ENCODE measurements at places on chromosomes 5 and 9.
A peak's percentile ranks its signal among the peaks of the same experiment; 100 is the strongest.

DNA sequence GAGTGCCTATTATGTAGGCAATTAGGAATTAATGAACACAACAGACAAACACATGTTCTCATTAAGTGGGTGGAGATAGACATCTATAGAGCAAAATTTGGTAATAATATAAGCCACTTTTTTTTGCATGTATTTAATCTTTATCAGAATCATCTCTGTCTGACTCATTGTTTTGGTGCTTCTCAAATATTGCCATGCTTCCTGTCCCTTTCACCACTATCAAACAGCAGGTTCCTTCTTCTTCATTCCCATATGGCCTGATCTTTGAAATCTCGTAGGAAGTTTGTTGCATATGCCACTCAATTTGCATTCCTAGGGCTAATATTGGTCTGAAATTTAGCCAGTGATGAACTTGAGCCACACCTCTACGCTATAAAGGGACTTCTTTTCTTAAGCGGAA, 128.9 kb upstream of the SPEF2 start:
- DNase-seq: no peak

GRCh38 chr5:75337366-75338021, 474 bp downstream of the HMGCR start:
- DNase-seq: no peak

- peak; percentile 55 for DNase-seq
Observed at GRCh38 chr5:89769975-89770374, 639.6 kb downstream of the CETN3 start.

- DNase-seq: peak; percentile 36
Observed at GRCh38 chr9:116569111-116569510, 118.0 kb upstream of the TRIM32 start.

GRCh38 chr9:128355451-128355850, 15.1 kb downstream of the SLC27A4 start:
- no peak for DNase-seq

DNA sequence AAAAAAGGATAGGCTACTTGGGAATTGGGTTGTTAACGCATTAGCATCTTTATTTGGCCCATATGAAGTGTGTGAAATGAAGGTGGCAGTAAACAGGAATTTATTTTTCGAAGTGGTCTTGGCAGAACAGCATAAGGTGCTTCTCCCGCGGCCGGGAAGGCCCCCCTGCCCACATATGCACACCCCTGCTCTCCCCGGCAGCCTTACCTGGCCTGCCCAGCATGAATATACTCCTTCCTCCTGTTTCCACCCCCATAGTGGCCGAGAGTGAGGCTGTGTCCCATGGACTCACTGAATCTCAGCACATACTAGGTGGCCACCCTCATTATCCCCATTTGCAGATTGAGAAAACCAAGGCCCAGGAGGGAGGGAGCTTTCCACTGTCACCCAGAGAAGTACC, 54.0 kb upstream of the OLFM1 start:
- DNase-seq: no peak

DNA sequence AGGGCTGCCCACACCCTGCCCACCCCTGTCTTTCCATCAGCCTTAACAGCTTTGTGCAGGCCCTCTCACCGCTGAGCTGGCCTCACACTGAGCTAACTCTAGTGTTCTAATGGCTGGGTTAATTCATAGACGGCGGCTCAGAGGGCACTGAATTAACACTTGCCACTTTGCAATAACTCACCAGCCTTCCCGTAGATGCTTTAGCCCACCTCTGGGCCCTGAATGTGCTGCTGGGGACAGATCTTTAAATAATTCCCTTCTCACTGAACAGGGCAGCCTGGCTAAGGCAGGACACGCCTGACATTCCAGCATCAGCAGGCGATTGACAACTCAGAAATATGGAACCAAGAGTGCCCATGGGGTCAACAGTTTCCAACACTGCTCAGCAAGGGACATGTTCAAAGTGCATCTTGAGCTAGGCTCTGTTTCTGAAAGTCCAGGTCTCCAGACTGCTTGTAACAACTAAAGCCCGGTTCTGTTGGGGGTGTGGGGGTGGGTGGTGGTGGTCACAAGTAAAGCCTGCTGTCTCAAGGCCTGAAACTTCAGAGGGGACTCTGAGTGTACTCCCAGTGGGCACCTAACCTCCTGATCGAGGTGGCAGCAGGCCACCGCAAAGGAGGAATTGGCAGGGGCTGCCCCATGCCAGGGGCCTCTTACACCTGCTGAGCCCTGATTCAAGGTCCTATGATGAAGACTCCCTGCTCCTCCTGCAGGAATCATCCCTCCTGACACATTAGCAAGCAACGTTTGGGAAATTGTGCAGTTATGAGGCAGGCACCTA, 248.3 kb downstream of the FSTL4 start:
- DNase-seq: no peak

- DNase-seq: peak; percentile 16
Observed at GRCh38 chr9:107894572-107895261, 405.1 kb upstream of the KLF4 start.

DNA sequence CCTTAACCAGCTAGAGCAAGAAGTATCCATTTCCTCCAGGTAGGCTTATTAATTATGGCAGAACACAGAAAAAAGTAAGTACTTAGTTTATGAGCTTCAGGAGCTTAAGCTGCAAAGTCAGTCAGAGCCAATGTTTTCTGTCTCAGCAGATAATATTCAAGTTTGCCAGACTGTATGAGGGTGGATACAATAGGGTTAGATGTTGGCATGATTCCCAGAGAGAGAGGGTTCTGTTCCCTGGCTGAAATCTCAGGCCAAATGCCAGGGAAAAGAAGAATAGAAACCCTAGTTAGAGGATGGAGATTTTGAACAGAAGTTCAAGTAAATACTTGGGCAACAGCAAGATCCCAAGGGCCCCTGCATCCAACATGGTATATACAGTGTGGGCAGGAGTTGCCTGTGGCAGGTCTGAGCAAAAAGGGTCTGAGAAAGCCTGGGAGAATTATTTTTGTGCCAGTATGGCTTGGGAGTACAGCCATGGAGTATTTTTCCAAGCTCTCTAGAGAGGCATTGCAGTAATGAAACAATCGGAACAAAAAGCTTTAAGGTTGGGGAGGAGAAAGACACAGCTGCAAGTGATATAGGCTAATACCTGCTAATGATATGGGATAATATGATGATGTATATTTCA, 31.0 kb upstream of the ISOC1 start:
- no peak for DNase-seq

GRCh38 chr5:54387031-54387430, 68.5 kb upstream of the HSPB3 start:
- no peak for DNase-seq

DNA sequence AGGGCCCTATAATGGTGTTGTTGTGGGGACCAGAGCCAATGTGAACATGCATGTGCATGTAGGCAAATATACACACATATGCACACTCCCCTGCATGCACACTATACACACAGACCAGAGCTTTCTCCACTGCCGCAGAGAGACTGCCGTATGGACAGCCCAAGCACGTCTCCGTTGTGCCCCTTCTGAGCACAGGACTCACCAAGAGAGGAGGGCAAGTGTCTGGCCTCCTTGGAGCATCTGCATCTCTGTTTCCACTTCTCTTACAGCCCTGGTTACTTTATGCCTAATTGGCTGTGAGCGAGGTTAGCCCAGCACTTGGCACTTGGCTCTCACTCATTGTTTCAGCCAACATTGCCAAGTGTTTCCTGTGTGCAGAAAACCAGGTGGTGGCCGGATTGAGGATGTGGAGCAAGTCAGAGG, 30.4 kb downstream of the CSF2 start:
- no peak for DNase-seq

DNA sequence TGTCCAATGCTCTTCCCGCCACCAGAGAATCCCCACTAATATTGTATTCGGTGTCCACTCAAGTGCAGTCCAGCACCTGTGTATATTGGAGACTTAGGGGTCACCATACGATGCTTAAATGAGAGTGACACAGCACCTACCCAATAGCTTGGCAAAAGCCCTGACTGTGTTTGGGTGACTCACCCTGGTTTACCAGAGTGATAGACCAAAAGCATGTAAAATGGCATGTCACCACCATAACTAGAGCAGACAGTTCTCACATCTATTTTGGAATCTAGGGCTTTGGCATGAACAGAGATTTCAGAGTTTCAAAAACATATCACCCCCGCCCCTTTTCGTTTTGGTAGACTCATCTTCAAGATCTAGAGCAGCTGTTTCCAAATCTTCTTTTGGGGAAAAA, 217.3 kb upstream of the RASEF start:
- peak; percentile 4 for DNase-seq

GRCh38 chr5:54093081-54093492, 217.3 kb downstream of the ARL15 start:
- DNase-seq: no peak

GRCh38 chr5:57422993-57423392, 59.6 kb downstream of the ACTBL2 start:
- DNase-seq: no peak

DNA sequence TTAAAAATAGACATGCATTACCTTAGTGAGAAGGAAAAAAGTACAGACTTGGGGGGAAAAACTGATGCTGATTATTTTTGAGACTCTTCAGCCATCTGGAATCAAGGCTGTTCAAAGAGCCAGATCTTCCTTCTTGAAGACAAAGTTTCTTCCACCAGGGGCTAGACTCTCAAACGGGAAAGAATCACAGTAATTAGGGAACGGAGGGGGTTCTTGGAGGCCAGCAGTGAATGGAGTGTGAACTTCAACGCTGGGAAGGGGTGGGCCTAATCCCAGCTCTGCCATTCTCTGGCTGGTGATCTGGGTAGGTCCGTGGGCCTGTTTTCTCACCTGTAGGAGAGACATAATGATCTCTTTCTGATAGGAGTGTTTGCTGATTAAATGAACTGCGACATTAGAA, 21.1 kb upstream of the LHX2 start:
- DNase-seq: no peak

- DNase-seq: no peak
Observed at GRCh38 chr5:148760945-148761638, 65.3 kb upstream of the ADRB2 start.

DNA sequence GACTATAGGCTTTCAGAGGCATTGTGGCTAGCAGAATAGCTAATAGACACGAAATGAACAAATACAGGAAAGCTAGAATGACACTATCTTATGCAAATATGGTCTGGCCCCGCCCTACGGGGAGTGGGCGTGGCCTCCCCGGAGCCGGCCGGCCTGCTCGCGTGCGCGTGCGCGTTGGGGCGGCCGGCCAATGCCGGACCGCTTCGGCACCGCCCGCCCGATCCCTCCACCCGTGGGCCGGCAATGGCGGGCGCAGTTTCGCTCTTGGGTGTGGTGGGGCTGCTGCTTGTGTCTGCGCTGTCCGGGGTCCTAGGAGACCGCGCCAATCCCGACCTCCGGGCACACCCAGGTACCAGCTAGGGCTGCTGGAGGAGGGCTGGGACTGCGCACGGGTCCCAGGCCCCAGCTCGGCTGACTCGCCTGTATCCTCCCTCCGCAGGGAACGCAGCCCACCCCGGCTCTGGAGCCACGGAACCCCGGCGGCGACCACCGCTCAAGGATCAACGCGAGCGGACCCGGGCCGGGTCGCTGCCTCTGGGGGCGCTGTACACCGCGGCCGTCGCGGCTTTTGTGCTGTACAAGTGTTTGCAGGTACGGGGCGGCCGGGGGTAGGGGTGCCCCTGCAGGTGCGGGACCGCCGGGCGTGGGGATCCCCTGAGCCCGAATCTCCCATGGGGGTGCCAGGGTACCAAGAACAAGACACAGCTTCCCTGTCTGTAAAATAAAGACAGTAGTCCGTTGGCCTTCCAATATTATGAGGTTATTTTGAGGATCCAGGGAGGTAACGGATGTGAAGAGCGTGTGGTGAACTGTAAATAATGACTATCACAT, at the start of gene CCDC107:
TSS of gene CCDC107 (plus strand) at position 156 of the 831 bp plus-strand sequence. CDS start at position 244, 88 bp downstream.
- peak; percentile 86 for DNase-seq

GRCh38 chr5:137022043-137022442, 477.1 kb downstream of the SPOCK1 start:
- no peak for DNase-seq

GRCh38 chr5:112514111-112514510, 95.0 kb upstream of the EPB41L4A start:
- DNase-seq: no peak

DNA sequence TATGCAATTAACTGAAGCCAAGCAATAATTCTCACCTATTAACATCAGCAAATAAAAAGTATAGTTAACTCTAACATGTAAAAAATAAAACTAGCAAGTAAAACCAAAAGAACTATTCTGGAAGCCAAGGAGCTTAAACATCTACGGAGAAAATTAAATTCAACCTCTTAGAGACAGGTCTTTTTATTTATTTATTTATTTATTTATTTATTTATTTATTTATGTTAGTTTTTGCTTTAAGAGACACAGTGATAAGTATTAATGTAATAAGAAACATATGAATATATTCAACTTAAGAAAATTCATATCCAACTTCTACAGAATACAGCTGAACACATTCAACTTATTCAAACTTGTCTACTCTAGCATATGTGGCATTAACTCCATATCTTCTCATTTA, 472.1 kb upstream of the IZUMO3 start:
- DNase-seq: no peak

- DNase-seq: peak; percentile 57
Observed at GRCh38 chr5:113215401-113216060, 219.3 kb downstream of the TSSK1B start.

GRCh38 chr5:68441309-68442073, 225.9 kb downstream of the PIK3R1 start:
- no peak for DNase-seq

DNA sequence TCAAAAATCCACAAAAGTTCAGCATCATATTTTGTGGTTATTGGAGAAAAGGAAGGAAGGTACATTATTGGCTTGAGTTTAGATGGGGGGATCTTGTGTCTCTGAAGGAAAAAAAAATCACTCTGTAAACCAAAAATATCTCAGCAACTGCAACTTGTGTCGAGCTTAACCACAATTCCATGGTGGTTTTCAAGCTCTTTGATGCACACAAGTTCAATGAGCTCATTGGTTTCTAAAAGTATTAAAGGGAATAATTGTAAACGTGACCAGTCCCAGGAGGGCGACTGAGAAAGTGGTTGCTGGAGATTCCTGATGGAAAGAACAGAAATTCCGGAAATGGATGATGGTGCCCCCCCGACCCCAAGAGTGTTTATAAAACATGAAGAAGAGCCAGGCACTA, 173.8 kb downstream of the PSAT1 start:
- DNase-seq: no peak

GRCh38 chr5:142391058-142391845, 66.4 kb upstream of the SPRY4 start:
- peak; percentile 36 for DNase-seq

- peak; percentile 30 for DNase-seq
Observed at GRCh38 chr5:168793841-168794837, 215.0 kb upstream of the PANK3 start.

GRCh38 chr5:180642181-180642775, 7.1 kb downstream of the FLT4 start:
- DNase-seq: no peak

Measured in mesenchymal stem cell (in vitro differentiated cells and primary cell).